ENCODE measurements at places on chromosomes 1 and 21.

- DNase-seq: no peak
These were observed 137.8 kb upstream of the DPYD start for GRCh38 chr1:98058676-98059075.

GRCh38 chr1:185776522-185776921 is 42.3 kb downstream of the HMCN1 start:
- no peak for DNase-seq

- no peak for DNase-seq
These were observed 91.7 kb downstream of the C1orf94 start for GRCh38 chr1:34268311-34268954.

GRCh38 chr1:48654606-48655210 is 122.0 kb downstream of the BEND5 start:
- no peak for DNase-seq

DNA sequence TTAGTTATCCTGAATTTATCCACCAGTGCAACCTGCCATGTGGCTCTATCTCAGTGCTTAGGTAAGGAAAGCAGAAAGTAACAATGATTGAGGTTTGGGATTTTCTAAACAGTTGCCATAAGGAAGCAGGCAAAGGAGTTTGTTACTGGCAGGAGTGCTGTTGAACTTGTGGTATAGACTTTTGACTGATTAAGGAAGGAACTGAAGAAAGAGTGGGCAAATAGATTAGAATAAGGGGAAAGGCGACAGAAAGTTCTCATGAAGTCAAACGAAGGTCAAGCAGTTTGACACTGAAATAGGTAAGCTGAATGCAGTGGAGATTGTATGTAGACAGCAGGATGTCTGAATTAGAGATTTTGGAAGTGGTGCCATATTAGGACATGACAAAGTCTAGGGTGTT is 24.2 kb upstream of the CR2 start:
- DNase-seq: no peak

DNA sequence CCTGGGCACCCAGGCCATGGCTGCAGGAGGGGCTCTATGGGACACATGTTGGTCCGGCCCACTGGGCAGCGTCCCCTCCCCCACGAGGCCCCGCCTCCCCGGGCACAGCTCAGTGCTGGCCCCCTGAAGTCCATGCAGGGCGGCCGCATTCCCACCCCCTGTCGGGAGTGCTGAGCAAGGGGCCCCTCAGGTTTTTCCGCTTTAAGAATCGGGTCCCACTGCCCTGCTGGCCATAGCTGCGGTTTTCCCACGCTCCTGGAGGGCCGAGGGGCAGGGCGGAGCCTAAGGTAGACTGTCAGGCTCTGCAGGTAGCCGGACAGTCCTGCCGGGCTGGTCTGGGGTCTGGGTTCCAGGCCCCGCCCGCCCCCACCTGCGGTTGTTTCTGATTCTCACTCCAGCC is 43.5 kb upstream of the CCDC27 start:
- DNase-seq: no peak

- no peak for DNase-seq
These were observed 234.5 kb downstream of the LMO4 start for GRCh38 chr1:87563211-87563610.

DNA sequence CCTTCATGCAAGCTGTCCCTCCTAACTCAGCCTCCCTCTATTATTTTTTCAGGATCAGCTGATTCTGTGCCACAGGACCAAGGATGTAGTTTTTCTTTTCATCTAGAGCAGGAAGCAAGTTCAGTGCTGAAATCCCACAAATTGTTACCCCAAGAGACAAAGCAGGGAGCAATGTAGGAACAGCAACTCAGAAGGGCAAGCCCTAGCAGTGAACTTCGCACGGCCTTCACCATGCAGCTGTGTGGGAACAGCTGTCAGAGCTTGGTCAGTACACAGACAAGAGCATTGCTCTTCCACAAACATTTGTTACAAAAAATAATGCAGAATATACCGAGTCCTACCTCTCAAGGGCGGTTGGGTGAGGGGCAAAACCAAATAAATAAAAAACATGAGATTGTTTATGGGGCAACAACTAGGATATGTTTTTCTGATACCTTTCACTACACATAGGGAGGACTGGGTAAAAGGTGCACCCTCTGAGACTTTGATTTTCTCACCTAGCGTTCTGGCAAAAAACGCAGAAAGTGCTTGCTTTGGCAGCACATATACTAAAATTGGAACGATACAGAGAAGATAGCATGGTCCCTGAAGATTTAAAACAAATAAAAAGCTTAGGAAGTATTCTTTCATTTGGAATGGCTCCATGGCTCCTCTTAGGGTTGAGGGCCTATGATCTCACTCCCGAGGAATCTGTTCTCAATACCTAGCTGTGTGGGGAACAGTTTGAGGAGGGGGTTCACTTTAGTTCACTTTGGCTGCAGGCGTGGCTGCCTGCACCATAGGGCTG is 37.1 kb upstream of the ANGPTL7 start:
- DNase-seq: no peak

DNA sequence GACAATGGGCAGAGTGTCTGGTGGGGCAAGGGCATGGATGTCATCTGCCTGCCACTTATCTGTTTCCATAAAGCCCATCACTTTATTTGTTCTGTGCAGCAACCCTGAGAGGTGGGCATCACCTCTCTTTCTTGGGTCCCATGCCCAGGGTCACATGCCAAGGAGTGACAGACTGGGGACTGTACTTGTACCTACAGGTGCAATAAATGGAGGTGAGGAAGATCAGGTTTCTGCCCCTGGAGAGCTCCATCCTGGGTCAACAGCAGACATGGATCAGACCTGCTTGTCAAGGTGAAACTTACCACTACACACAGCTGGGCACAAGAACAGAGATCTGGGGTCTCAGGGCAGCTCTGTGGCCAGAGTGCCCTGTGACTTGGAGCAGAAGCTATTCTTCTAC is 18.4 kb upstream of the PRDM16 start:
- DNase-seq: no peak
